Esophagus mucosa (tissue), 1 donor: ENCODE measurements at places on chromosomes 12 and 14. TPM values are rescaled to one million over a fixed set of nuclear protein-coding genes. Genes with fewer than 3 reads are reported as not detected.
A peak's percentile ranks its signal among the peaks of the same experiment; 100 is the strongest.

The SLC5A8 gene
- total RNA-seq, result not detected

The MAP3K9 gene
- total RNA-seq, result 20.1 TPM

The HIGD1C gene
- not detected for total RNA-seq

The STYK1 gene
- total RNA-seq, result 5.7 TPM

The IFNG-AS1 gene
- total RNA-seq, result not detected

The TGFB3 gene
- total RNA-seq, result 4.3 TPM

DNA sequence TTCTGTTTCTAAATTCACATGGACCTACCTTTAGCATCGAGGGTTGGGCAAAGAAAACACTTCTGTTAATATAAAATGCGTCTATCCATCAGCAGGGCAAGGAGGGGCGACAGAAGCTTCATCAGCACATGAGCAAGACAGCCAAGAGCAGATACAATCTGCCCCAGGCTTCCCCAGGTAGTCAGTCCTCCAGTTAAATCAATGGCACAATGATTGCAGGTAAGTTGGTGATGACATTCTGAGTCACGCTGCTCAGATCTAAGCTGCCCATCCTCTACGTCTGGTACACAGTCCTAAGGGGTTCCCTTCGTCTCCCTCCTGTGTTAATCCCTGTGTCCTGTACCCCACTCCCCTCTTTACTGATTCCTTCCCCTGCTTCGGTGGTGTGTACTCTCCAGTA, 38.8 kb downstream of the MAP3K9 start:
- peak; percentile 91 for ATAC-seq

DNA sequence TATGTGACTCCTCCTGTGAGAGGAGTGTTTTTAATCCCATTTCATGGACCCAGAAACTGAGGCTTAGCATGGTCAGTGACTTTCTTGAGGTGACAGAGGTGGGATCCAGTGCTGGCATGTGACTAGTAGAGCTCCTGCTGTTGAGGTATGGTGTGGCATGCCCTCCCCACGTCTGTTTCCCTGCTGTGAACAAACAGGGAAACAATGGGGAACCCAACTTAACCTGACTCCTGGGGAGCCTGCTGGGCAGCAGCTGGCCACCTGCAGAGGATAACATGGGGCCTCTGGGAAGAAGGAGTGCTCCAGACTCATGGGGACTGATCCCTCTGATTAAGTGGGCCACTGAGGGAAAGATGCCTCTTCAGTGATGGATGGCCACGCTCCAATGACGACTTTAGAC, 114.0 kb downstream of the BEGAIN start:
- ATAC-seq, result no peak

DNA sequence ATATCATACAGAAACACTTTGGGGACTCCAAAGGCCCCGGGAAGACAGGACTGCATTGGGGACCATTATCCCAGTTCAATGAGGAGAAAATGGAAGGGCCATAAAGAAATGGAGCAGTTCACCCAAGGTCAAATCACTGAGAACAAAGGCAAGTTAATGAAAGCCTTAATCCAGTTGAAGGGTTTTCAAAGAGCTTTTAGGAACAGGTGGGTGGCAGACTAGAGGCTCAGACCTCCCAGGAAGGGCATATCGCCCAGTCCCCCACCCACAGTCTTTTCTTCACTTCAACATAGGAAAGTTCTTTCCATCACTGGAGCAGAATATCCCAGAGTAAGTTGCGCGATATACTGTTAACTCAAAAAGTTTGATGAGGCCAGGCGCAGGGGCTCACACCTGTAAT, 136.1 kb upstream of the CCND2 start:
- no peak for ATAC-seq

GRCh38 chr12:45721954-45722353, 7.6 kb upstream of the ARID2 start:
- no peak for ATAC-seq

GRCh38 chr14:106850913-106851825, 1324.8 kb downstream of the TMEM121 start:
- peak; percentile 60 for ATAC-seq

GRCh38 chr12:80293347-80293746, 150.7 kb upstream of the PTPRQ start:
- ATAC-seq, result no peak

DNA sequence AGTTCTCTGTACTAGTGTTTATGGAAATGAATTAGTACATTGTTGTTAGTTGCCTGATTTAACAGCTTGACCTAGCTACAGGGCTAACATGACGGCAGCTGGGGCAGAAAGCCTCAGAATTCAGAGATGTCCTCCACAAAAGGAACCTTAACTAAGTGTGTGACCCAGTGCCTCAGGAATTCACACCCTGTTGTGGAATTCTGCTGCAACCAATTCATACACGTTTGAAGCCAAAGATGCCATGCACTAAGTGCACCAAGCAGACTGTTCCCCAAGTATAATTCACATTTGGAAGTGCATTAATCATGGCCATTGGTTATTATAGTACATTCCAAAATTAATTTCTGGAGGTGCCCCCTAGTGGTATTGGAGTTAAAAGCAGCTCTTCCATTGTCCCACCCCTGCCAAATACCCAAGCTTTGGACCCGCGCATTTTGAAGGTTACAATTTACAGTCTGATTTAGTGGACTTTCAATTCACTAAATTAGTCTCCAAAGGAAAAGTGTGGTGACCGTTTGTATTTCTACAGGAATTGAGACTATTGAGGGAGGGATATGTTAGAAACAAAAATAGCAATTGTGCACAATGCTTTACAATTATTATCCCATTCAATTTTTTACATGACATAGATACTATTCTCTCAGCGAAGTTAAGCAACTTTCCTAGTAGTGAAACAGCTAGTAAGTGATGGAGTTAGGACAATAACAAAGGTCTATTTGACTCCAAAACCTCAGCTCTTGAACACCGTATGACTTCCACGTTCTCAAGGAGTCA, 85.9 kb downstream of the PAX9 start:
- peak; percentile 22 for ATAC-seq

- ATAC-seq, result no peak
Measured at GRCh38 chr12:46771268-46771827, 54.4 kb downstream of the SLC38A4 start.

GRCh38 chr12:106084014-106084671, 54.6 kb downstream of the NUAK1 start:
- ATAC-seq, result no peak

- no peak for ATAC-seq
Measured at GRCh38 chr12:87230441-87230840, 798.8 kb downstream of the C12orf50 start.

DNA sequence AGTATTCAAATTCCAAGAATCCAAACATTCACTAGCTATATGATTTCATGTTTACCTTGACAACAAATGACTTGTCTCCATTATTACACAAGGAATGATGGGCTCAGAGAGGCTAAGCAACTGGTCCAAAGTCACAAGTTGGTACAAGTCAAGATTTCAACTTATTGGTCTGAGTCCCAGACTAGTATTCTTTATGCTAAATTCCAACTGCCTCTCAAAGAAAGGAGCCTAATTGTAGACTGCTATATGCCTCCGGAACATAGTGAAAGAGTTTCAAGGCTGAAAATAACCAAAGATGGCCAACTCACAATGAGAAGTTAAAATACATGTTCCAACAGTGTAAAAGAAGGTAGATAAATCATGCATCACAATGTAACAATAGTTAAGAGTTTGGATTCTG, 7.5 kb downstream of the BTG1 start:
- peak; percentile 71 for ATAC-seq

DNA sequence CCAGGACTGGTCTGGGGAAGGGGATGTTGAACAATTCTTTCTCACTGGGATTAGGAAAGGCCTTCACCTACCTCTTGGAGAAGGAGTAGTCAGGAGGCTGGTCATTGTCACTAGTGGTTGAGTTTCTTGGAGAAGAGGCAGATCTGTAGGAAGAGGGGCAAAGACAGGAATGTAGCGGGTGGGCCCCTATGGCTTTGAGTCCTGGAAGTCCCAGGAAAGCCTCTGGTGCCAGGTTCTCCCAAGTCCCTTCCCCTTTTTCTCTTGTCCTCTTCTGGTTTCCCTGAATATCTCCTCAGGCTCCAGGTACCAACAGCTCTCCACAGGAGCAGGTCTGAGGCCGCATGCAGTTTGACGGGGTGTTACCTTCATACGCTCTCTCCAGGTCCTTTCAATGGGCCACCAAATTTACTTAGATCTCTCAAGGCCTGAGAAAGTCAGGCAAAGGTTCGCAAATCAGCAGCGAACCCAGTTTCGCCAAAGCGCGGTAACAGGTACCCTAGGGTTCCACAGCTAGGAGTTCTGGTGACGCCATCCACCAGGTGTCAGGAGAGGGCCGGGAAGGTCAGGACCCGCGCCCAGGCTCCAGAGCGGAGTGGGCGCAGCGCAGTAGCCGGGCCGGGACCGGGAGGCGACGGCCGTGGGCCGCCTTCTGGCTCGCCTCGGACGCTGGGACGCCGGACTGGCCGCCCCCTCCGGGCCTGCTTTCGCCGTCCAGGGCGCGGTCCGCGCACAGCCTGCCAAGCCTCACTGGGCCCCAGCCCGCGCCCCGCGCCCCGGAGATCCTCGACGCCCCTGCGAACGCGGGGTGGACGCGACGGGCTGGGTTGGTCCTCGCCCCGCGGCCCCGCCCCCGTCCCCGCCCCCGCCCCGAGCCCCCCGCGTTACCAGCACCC, 795 bp downstream of the SMAGP start:
- ATAC-seq, result peak; percentile 75

- ATAC-seq, result no peak
Measured at GRCh38 chr12:68581926-68582325, 28.8 kb upstream of the RAP1B start.

DNA sequence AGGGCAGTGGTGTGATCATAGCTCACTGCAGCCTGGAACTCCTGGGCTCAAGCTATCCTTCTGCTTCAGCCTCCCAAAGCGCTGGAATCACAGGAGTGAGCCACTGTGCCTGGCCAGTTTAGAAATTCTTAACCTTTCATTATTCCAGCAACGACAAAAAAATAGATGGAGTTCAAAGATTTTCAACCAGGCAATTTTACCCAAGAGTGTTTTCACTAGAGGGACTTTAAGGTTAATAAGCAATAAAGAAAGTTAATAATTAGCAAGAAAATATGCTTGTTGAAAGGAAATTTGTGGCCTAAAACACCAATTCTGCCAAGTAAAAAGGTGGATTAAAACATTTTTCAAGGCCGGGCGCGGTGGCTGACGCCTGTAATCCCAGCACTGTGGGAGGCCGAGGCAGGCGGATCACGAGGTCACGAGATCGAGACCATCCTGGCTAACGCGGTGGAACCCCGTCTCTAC, 14.8 kb downstream of the CDKL1 start:
- no peak for ATAC-seq

DNA sequence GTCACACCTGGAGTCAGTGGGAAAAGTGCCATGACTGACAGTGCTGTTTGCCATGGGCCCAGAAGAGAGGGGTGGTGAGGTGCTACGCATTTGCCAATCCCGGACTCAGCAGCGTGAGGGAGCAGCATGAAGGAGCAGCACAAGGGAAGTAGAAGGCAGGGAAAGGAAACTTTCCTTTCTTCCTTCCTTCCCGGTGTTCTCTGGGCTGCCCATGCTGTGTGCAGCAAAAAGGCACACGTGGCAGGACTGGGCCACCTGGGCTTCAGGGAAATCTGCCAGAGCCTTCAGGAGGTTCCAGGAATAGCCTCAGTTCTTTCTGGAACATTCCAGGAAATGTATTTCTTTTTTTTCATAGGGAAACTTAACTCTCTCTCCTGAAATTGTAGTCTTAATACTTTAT, 23.0 kb downstream of the TRIM9 start:
- no peak for ATAC-seq

GRCh38 chr12:47377414-47378221, 297.9 kb upstream of the AMIGO2 start:
- ATAC-seq, result peak; percentile 87

DNA sequence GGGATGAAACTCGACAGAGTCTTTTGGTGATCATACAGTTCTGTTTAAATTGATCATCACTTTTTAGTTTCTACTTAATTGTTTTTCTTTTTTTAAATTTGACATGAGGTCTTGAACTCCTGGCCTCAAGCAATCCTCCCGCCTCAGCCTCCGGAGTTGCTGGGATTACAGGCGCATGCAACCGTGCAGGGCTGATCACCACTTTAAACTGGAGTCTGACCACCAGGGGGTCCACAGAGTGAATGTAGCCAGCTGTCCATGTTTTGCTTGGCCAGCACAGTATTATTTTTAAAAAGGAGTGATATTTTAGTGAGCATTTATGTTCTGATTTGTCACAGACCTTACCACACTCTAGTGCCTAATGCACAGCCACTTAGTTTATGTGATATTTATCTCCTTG, 10.7 kb downstream of the DAAM1 start:
- ATAC-seq, result no peak

DNA sequence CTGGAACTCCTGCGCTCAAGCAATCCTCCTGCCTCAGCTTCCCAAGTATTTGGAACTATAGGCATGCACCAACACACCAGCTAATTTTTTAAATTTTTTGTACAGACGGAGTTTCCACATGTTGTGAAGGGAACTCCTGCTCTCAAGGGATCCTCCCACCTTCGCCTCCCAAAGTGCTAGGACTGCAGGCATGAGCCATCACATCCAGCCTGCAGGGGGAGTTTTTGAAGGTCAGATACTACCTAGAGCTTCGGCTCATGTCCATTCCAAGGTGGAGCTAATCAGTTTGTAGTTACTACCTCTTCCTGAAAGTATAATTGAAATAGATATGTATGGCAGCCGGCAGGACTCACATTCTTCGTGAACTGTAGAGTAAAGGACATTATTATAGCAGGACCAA, 3.7 kb upstream of the TAS2R19 start:
- ATAC-seq, result no peak

DNA sequence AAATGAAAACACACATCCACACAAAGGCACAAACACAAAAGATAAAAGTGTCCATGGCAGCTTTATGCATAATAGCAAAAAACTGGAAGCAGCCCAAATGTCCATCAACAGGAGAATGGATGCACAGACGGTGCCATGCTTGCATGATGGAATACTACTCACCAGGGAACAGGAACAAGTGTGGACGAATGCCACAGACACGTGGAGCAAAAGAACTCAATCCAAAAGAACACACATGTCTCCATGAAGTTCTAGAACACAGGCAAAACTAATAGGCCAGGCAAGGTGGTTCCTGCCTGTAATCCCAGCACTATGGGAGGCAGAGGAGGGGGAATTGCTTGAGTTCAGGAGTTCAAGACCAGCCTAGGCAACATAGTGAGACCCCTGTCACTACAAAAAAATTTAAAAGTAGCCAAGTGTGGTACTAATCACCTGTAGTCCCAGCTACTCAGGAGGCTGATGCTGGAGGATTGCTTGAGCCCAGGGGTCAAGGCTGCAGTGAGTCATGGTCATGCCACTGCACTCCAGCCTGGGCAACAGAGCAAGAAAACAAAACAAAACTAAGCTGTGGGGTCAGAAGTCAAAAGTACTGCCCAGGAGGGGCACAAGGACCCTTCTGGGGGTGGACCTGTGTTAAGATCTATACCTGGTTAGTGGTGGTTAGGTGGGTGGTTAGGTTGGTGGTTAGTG, 7.3 kb upstream of the TMEM119 start:
- no peak for ATAC-seq

DNA sequence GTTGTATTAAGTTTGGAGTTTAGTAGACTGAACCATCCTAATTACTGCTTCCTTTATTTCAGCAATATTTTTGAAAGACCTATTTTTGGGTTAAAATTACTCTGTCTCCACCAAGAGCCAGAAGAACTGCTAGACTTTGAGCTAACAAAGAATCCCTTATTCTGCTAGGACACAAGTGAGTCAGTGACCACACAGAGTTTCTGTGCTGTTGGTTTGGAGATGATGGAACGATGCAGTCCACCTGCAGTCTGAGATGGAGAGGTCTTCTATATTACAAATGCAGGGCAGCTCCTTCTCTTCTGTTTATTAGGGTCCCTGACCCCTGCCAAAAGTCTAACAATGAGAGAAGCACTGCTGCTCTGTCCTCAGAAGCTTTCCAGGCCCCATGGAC, 6.7 kb upstream of the STXBP6 start:
- ATAC-seq, result no peak
